ENCODE measurements at places on chromosomes 6 and 20.

GRCh38 chr20:63006540-63007359, at the start of gene BHLHE23:
BHLHE23 (minus strand) TSS chr20:63006964; CDS start chr20:63006774, 190 bp downstream.
- no peak for DNase-seq

DNA sequence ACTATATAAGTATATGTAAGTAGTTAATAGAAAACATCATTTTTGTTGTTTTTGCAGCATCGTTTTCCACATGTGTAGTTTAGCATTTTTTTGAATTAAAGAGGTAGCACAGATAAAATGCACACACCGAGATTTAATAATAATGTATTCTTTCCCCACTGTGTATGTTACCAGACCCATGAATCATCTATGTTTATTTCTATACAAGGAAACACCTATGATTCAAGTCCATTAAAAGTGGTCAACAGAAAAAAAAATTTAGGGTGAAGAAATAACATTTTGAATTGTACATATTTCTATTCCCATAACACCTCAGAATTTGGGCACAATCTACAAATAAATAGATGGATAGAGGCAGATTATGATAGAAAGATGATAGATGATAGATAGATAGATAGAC, 31.7 kb upstream of the HCRTR2 start:
- no peak for DNase-seq

- no peak for DNase-seq
Measured at GRCh38 chr6:97805596-97805995, 522.6 kb upstream of the MMS22L start.

GRCh38 chr20:43899274-43900120, 15.2 kb upstream of the TOX2 start:
- no peak for DNase-seq

- no peak for DNase-seq
Measured at GRCh38 chr6:33742092-33742491, 4.6 kb downstream of the IP6K3 start.

GRCh38 chr6:35968821-35969220, 47.9 kb upstream of the SRPK1 start:
- DNase-seq: no peak

DNA sequence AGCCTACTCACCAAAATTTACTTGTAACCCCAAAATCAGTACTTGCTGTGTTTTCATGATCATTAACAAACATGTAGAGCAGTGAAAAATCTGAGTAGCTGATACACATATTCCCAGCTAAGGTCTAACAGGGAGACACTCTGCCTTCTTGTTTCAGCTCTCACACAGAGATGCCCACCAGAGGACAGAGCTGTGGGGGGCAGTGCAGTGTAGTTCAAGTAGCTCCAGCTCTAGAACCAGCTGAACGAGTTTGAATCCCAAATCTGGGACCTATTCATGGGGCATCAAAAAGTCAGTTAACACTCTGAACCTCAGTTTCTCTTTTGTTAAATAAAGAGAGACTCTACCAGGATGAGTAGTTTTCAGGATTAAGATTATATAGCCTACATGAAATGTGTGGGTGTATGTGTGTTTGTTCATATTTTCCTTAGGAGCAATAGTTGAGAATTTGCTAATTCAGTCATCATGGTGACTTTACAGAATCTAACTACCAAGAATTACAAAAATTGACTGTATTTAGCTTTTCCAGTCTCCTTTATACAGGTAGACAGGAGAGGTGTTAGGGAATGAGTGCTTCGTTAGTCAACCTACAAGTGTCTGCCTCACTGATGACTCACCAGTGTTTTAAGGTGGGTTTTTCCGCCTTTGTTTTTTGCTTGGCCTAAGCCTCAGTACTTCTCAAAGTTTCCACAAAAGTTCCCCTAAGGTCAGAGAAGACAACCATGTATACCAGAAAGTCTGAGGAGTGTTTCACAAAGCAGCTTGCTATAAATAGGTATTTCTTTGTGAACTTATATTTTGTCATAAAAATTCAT, 164.0 kb upstream of the RUNX2 start:
- no peak for DNase-seq

- DNase-seq: peak; percentile 89
Measured at GRCh38 chr20:53949319-53949839, 121.0 kb downstream of the BCAS1 start.

- DNase-seq: no peak
Measured at GRCh38 chr6:14147891-14148290, 30.3 kb downstream of the CD83 start.

- DNase-seq: no peak
Measured at GRCh38 chr6:26332408-26332807, 32.6 kb upstream of the BTN3A2 start.

DNA sequence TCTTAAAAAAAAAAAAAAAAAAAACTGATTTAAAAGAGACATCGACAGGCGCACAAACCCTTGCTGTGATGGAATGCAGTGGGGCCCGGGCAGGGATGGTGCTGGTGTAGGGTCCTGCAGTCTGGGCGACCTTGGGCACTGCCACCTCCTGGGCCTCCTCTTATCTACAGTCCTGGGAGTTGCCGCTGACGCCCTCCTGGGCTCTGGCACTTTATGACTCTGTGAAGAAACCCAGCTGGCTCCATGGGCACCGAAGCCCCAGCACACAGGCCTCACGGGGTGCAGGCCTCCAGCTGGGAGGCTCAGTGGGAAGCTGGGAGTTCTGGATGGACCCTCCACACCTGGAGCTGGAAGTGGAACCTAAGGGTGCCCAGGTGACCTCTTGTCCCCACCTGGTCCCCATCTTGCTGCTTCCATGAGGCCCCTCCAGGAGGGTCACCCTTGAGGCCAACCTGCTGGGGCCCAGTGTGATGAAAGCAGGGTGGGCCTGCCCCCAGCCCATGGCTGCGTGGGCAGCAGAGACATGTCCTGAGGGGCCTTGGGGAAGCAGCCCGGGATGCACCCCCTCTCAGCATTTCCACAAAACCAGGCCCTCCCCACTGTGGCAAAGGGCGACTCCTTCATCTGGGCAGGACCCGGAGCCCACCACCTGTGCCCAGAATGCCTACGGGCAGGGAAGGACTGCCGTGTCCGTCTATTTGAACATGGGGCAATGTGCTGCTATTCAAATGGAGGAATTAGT, 104.9 kb downstream of the ASXL1 start:
- DNase-seq: no peak

- no peak for DNase-seq
Measured at GRCh38 chr6:14359438-14359837, 241.9 kb downstream of the CD83 start.

GRCh38 chr20:58981628-58982364, 740 bp downstream of the NELFCD start:
- DNase-seq: no peak

DNA sequence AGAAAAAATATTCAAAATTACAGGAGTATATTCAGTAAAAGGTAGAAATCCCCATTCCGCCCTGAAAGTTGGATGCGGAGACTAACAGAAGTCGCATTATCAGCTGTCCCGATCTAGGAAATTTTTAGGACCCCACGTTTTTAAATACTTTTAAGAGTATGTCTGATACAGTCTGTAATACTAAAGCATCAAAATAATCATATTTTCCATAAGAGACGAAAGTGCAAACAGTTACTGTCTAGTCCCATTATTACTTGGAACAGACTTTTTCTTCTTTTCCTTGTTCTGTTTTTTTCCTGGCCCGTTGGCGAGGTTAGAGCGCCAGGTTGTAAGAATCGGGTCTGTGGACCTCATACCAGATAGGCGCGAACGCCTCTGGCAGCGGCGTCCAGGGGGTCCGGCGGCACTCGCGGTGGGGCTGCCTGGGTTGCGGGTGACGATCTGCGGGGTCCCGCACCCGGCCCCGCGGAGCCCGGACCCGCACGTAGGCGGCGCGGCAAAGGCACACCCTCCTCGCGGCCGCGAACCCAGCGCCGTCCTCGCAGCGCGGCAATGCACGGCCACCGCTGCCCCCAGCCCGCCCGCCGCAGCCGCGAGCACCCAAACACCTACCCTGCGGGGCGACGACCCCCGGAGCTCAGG, 460 bp downstream of the PLAGL1 start:
- no peak for DNase-seq

DNA sequence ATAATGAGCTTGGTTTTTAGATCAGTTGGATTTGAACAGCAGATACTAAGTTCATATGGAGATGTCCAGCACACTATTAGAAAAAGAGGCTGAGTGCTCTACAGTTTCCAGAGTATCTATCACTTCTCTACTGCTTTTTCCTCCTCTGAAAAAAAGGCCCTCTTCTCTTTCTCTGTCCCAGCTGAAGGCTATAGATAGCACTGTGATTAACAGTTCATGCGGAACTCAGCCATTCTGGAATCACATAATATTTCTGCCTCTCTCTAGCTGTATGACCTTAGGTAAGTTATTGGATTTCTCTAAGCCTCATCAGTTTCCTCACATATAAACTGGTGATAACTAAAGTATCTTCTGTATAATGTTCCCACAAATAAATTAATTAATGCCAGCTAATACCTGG, 184.1 kb downstream of the UBE3D start:
- no peak for DNase-seq

Measured in SW 1271 (cell line).